ENCODE measurements at places on chromosomes 16 and 17. TPM values are rescaled to one million over a fixed set of nuclear protein-coding genes. Genes with fewer than 3 reads are reported as not detected.

CHST4 gene
- total RNA-seq, result not detected

GRCh38 chr17:55466671-55467070 is 44.6 kb downstream of the SMIM36 start:
- DNase-seq, result no peak

GRCh38 chr16:73048292-73049080 is 558 bp upstream of the ZFHX3 start:
- DNase-seq, result no peak

GRCh38 chr17:82297280-82297713 is 20.1 kb downstream of the CD7 start:
- peak; percentile 95 for DNase-seq

ABCC3 gene
- total RNA-seq, result not detected

PPP1R1B gene
- not detected for total RNA-seq

DNA sequence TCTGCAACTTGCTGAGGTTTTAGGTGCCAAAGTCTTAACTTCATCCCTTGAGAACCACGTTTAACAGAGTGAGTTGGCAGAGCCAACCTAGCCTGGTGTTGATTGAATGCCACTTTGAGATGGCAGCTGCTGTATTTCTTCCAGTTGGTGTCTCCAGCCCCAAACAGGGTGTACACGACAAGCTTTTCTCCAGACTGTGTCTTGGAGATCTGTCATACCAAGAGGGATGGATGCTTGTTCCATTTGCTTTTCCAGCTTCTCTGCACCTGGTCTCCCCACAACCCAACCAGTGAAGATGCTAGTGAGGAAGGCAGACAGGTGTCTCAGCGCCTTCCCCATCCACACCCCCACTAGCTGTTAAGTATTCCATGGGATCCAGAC is 141.1 kb upstream of the HS3ST2 start:
- DNase-seq, result no peak

GRCh38 chr17:45855691-45856336 is 11.1 kb downstream of the SPPL2C start:
- DNase-seq, result no peak

DNA sequence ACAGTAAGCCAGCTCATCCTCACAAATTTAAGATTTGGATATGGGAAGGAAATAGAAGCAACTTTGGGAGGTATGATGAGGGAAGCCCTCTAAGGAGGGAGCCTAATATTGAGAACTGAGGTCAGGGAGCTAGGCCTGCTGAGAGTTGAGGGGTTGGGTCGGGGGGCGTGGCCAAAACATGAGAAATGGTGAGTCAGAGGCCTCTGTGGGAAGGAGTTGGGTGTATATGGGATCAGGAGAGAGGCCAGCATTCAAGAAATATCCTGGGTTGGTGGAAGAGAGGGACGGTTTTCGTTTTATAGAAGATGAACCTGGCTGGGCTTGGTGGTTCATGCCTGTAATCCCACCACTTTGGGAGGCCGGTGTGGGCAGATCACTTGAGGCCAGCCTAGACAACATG is 48.4 kb downstream of the CLEC16A start:
- peak; percentile 19 for DNase-seq

DNA sequence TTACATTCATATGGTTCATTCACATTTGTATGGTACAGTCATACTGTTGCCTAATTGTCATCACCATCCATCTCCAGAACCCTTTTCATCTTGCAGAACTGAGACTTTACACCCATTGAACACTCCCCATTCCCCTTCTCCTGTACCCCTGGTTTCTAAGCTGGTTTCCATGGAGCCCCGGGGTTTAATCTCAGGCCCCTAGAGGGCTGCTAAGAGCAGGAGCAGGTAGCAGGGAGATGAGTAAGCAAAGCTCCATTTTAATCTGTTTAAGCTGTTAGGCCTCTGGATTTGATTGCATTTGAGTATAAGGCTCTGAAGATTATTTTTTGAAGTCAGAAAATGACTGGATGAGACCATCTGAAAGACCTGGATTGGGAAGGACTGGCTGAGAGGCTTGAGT is 68.5 kb upstream of the RPL38 start:
- DNase-seq, result no peak

FAM20A gene
- not detected for total RNA-seq

HP gene
- not detected for total RNA-seq

DNA sequence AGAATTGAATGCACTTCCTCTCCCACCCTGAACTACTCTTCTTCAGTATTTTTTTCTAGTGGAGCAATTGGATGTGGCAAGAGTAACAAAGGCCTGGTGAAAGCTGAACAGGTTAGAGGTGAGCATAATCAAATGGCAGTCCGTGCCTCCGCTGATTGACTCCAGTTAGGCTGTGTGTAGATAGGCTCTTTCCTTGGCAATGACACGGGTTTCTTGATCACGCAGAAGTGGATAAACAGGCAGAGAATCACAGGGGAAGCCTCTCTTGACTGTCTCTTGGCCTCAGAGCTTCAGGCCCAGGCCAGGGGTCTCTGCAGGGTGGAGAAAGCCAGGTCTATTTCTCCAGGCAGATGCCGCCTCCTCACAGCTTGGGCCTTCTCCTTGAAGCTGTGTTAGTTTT is 4.2 kb downstream of the CD300LB start:
- DNase-seq, result no peak

KCNH6 gene
- not detected for total RNA-seq

GRCh38 chr17:80598813-80599545 is 54.3 kb downstream of the RPTOR start:
- DNase-seq, result no peak

Data from CD4-positive, alpha-beta T cell (primary cell).